ENCODE measurements at places on chromosomes 6 and 20. TPM values are rescaled to one million over a fixed set of nuclear protein-coding genes. Genes with fewer than 3 reads are reported as not detected.

ANKRD66 gene
- total RNA-seq = not detected

HLA-DPA1 gene
- total RNA-seq = 4.6 TPM

PTPRT gene
- total RNA-seq = under 0.01 TPM

KCNK5 gene
- not detected for total RNA-seq

ZNF831 gene
- total RNA-seq = 0.22 TPM

KCNS1 gene
- 0.09 TPM for total RNA-seq

SOD2 gene
- 541 TPM for total RNA-seq

ENPP5 gene
- total RNA-seq = not detected

RIPPLY2 gene
- 0.17 TPM for total RNA-seq

PRDM1 gene
- 1.4 TPM for total RNA-seq

NKAIN2 gene
- not detected for total RNA-seq

NKX2-2 gene
- total RNA-seq = not detected

LMBRD1 gene
- total RNA-seq = 23.2 TPM

C4A gene
- total RNA-seq = 1.0 TPM

GPLD1 gene
- 0.43 TPM for total RNA-seq
